Right lobe of liver (tissue), 6 donors: ENCODE measurements at places on chromosomes 11 and 22. TPM values are rescaled to one million over a fixed set of nuclear protein-coding genes. Genes with fewer than 3 reads are reported as not detected.

The SAMM50 gene
- total RNA-seq: 17.5 TPM

The KLHL35 gene
- total RNA-seq: not detected

The CPT1B gene
- total RNA-seq: 13.7 TPM

The PLAAT2 gene
- not detected for total RNA-seq

The ANO9 gene
- 0.46 TPM for total RNA-seq

The APOBEC3H gene
- not detected for total RNA-seq

The ADAMTS15 gene
- total RNA-seq: 0.25 TPM

The NPAS4 gene
- total RNA-seq: not detected

The RIC3 gene
- 5.6 TPM for total RNA-seq

The GTSE1 gene
- 0.55 TPM for total RNA-seq

The MAJIN gene
- total RNA-seq: 0.86 TPM

The CATSPER1 gene
- not detected for total RNA-seq

The ENTHD1 gene
- not detected for total RNA-seq

The PHRF1 gene
- 20.0 TPM for total RNA-seq

The NRGN gene
- not detected for total RNA-seq

The SYNGR1 gene
- 0.74 TPM for total RNA-seq

The TTC12 gene
- 5.1 TPM for total RNA-seq
